ELF-1 (cell line): ENCODE measurements at places on chromosomes 4 and X.

GRCh38 chr4:169649545-169650226, 29.3 kb downstream of the CLCN3 start:
- DNase-seq = no peak

- no peak for DNase-seq
These were observed 109.1 kb upstream of the ANK2 start for GRCh38 chr4:112940336-112940735.

- peak; percentile 60 for DNase-seq
These were observed 23.4 kb downstream of the PDE6B start for GRCh38 chr4:648579-649292.

- no peak for DNase-seq
These were observed 73.1 kb downstream of the CPZ start for GRCh38 chr4:8665406-8666360.

- DNase-seq = no peak
These were observed 52.5 kb downstream of the BANK1 start for GRCh38 chr4:101843054-101843453.

- DNase-seq = no peak
These were observed 53.5 kb upstream of the NPFFR2 start for GRCh38 chr4:71978210-71978835.

GRCh38 chr4:97952763-97953162, 190.5 kb downstream of the STPG2 start:
- no peak for DNase-seq

DNA sequence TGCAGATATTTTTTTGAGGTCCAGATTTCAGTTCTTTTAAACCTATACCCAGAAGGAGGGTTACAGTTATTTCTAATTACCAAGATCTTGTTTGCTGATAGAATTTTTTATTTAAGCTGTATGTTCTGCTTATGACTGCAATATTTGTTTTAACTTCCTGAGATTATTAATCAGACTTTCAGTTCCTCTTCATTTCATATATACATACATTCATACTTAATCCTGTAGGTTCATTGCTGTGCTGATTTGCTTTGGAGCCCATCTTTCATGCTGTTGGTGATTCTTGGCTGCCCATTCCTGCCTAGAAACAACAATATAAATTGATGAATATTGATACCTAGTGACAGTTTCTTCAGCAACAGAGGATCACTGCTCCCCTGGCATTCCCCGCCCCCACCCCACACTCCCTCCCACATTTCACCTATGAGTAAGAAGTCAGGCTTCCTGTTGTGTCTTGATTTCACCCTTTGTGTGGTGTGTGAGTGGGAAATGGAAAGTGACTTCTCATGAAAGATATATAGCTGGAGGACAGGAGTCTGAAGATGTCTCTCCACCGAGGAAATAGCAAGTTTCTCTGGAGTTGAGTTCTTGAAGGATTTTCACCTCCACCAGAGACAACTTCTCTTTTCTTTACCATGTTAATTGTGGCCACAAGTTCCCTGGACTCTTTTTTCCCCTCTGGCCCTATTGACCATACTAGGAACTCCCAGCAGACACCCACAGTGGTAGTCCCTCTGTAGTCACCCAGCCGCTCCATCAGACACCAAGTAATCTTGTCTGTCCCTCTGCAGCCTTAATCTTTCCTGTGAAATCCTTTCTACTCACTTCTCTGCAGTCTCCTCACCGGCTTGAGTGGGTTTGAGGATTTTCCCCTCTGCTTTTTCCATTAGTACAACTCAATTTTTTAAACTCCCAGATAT, 118.4 kb downstream of the ASB9 start:
- no peak for DNase-seq
